Cardiac fibroblast (primary cell): ENCODE measurements at places on chromosomes 5 and 9.
A peak's percentile ranks its signal among the peaks of the same experiment; 100 is the strongest.

- no peak for DNase-seq
Observed at GRCh38 chr5:2480871-2481270, 270.6 kb downstream of the IRX2 start.

DNA sequence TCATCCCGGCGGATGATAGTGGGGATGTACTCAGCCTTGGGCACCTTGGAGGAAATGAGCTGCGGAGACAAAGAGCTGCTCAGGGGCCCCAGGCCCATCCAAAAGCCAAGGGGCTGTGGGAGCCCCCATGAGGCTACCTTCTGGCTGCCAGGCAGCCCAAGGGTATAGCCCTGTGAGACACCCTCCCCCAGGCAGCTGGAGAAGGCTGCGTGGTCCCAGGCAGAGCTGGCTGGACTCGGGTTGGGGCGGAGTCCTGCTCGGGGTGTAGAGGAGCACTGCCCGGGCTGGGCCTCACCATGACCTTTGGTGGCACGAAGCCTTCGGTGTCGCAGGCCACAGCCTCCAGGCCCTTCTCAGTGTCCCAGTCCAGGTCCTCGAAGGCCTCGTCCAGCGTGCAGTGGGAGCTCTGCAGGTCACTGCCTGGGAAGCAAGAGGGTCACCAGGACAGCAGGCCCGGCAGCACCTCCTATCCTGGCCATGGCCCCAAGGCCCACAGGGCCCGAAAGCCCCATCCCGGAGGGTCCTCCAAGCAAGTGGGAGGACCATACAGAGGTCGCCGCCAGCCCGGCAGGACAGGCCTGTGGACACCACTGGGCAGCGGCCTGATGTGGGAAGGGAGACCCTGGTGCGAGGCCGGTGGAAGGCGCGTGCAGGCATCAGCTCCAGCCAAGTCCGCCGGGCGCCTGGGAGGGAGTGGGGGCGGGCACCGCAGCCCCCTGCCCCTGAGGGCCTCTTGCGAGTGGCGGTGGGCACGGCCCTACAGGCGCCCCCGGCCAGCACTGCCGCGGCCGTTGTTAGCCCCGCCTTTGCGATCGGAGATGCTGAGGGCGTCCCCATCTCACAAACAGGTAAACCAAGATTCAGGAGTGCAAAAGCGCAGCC is 6.1 kb downstream of the NSMF start:
- DNase-seq = no peak

- DNase-seq = peak; percentile 45
Observed at GRCh38 chr9:121439711-121440664, 59.7 kb downstream of the GGTA1 start.

DNA sequence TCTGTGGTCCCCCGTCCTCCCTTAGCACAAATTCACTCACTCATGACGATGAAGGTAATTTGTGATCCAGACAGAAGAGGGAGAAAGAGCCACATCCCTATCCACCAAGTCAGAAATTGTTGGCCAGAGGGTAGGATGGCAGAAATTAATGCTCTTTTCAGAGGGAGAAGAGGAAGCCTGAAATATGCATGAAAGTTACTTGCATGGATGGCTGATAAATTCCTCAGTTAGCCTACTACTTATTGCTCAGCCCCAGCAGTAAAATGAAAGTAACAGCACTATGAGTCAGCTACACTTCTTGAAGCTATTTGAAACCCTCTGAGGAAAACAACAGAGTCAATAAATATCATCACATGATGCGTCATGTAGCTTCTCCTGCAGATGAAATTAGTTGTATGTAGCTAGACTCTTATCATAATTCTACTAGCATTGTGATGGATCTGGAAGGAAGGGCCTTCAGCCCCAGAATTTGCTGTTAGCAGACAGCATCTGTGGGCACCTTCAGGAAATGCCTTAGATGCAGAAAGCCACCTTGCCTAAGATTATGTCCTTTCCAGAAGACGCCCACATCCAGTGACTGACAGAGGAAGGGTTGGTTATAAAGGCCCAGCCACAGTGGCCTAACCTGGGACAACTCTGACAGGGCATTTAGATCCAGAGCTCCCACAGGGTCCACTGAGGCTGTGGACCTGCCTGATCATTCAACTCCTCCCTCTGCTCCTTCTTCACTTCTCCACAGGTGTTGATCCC is 81.2 kb upstream of the CCDC112 start:
- peak; percentile 90 for DNase-seq

DNA sequence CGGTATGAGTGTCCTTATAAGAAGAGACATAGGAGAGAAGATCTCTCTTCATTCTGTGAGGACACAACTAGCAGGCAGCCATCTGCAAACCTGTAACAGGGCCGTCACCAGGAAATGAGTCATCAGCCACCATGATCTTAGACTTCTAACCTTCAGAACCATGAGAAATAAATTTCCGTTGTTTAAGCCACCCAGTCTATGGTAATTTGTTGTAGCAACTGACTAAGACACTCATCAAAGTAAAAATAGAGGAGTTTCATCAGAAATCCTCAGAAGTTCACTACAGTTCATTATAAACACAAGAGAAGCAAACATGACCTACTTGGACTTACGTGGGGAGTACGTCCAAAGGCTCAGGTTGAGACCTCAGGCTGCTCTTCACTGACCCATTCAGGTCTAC is 357.7 kb downstream of the SEMA5A start:
- peak; percentile 94 for DNase-seq

DNA sequence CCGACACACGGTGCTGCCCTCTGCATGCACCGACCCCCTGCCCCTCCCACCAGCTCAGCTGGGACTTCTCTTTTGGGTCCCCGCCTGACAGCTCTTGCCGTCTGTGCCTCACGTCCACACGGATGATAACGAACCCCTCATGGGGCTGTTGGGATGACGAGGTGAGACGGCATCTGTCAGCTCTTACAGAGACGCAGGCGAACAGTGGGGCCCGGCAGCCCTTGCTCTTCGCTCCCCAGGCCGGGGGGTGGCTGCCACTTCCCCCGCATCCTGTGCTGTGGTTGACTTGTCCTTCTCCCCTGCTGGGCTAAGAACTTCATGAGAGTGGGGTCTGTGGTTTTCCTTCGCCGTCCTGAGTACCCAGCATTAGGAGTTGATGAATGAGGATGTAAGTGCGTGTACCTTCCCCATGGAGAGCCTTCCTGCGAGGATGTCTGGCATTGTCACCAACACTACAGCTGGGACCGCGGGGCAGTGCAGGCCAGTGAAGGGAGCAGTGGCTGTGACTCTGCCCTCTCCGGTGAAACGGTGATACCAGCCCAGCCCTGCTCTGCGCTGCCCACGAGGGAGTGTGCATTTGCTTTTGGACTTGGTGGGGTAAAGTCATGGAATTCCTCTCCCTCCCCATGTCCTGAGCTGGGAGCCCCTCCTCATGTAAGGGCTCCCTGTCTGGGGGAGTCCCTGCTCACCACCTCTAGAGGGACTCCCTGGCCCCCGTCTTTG is 23.2 kb downstream of the HK3 start:
- DNase-seq = no peak

- DNase-seq = no peak
Observed at GRCh38 chr5:132032196-132032595, 20.7 kb upstream of the ACSL6 start.

DNA sequence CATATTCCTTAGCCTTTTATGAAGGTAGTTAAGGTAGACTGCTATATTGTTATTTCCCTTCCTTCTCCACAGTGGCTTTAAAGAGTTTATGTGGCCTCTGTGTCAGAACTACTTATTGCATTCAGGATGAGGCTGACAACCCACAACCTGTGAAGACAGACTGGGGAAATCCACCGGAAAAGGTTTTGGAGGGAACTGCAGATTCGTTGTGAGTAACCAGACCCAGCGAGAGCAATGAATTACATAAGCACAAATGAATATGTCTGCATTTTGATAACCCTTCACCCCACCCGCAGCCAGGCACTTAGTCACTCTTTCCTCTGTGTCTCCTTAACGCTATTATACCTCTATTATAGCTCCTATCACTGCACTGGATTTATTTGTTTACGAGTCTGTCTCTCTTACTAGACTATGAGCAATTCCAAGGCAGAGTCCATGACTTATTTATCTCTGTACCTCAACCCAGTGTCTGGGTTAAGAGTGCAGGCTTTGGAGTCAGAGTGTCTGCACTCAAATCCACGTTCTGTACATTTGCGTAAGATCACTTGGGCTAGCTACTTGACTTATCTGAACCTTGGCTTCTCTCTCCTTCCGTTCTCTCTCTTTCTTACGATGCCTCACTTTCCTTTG is 19.2 kb downstream of the KCTD16 start:
- peak; percentile 95 for DNase-seq

DNA sequence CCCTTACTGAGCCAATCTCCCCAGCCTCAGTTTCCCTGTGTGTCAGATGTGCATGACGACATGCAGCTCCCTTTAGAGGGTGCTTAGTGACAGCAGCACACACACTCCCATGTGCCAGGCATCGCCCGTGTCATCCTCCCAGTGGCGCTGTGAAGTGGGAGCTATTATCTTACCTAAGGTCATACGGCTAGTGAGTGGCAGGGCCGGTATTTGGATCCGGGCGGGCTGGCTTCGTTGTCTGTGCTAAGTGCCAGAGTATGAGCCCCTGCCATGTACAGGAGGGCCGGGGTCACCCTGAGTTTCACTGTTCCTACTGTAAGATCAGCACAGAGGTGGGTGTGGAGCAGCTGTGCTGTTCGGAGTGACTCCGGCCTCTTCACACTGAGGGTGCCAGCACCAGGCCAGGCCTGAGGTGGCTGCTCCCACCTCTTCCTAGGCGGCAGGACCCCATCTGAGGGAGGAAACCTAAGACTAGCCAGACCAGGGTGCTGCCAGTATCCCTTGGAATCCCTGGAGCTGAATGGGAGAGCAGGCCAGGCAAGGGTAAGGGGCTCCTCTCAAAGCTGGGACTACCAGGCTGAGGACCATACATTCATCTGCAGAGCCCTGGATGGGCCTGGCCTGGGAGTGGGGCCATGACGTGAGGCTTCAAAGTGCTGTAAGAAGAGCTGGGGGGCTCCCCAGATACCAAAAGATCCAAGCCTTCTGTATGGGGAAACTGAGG is 22.5 kb downstream of the AQP7 start:
- no peak for DNase-seq

DNA sequence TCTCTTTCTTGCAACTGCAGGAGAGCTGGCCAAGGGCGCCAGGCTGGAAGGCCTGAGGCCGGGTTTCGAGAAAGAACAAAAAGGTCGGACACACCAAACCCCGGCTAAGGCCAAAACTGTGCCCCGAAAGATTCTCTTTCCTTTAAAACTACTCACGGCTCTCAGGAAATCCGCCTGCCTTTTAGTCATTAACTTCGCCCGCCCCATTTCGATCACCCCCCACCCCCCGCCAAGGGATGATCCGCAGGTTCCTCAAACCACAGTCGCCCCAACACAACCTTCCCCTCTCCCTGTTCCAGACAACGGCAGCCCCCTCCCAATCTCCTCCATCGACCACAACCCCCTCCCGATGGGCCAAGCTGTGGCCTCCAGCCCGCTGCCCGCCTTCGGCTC is 536 bp downstream of the FEM1C start:
- peak; percentile 56 for DNase-seq

DNA sequence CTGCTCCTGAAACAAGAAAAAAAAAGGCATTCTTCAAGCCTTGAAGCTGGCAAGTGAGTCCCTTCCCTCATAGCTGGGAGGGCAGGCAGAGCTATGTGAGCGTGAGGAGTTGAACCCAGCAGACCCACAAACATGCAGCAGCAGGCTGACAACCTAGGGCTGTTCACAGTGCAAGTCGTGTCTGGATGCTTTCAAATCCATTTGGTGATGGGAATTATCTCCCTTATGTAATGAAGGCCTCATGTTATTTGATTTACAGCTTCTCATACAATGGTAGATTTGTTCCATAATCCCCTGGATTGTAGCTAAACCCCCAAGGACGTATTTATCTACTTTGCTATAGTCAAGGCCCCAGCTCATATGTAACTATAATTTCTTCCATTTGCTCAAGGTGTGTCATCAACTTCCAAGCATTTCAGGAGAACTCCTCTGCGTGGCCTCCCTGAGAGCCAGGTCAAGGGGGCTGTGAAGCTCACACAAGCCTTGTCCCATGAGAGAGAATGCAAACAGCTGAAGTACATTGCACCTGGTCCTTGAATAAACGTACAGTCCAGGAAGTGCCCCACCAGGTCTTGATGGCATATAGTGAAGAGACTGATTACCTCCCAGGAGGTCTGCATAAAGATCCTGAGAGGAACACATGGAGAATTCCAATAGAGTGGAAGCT is 124.8 kb upstream of the SLC1A3 start:
- no peak for DNase-seq

DNA sequence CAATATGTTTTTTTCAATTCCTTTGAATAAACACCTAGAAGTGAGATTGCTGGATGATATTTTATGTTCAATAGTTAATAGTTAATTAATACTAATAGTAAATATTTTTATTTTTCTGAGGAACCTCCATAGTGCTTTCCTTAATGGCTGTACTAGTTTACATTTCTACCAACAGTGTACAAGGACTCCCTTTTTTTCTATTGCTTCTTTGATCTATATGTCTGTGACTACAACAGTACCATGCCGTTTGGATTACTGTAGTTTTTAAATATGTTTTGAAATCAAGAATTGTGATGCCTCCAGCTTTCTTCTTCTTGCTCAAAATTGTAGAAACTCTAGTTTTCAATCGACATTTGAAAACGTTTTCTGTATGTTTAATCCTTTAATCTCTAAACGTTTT is 39.5 kb upstream of the ADAMTS16 start:
- DNase-seq = no peak

GRCh38 chr9:128205296-128205944 is 2.2 kb downstream of the DNM1 start:
- no peak for DNase-seq

DNA sequence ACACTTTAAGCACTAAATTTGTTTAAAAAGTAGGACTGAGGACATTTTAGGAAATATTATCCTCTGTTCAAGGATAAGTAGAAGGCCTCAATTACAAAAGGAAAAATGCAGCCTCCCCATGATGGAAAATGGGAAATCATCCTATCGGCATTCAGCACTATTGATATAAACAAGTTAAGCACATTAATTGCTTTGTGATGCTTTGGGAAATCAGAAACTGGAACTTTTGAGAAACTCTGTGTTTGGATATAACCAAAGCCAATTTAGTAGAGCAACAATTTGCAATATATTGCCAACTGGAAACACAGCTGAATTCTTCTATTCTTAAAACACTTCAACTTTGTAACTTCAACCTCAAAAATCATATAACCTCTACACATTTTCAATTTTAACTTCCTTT is 65.2 kb upstream of the PTGER4 start:
- no peak for DNase-seq

- DNase-seq = no peak
Observed at GRCh38 chr5:169131616-169132301, 169.2 kb downstream of the SLIT3 start.

GRCh38 chr9:129567842-129568559 is 52.9 kb downstream of the C9orf50 start:
- DNase-seq = peak; percentile 83

- DNase-seq = no peak
Observed at GRCh38 chr9:106867286-106867685, 4.3 kb downstream of the ZNF462 start.

DNA sequence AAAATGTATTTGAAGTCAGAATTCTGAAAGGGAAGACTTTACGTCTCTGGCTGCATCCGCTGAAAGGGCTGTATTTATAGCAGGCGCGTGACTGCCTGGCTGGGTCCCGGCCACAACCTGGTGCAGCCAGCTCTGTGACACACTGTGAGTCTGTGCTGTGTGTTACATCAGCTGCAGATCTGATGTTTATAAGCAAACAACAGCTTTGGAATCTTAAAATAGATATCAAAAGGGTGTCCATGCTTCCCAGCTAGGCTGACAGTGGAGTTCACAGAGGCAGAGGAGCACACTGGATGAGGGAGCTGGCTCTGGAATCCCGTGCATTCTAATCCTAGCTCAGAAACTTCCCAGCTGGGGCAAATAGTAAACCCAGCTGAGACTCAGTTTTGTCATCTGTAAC is 433.4 kb upstream of the BRINP1 start:
- no peak for DNase-seq

GRCh38 chr9:128902351-128903078 is 18.3 kb upstream of the PHYHD1 start:
- DNase-seq = no peak
